ENCODE measurements at places on chromosomes 7 and 10.

DNA sequence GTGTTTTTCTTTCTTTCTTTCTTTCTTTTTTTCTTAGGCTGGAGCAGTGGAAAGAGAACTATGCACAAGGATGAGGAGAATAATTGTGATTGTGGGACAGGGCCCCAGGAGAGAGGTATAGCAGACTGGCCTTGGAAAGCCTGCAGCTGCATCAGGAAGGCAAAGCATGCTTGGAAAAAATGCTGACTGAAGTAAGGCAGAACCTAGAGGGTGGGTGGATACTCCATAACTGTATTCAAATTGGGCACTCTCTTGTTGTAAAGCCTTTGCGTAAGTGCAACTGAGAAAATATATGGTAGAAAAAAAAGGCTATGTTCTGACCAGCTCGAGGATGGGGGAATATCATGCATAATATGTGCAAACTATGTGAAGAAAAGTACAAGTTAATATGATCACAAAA is 39.5 kb downstream of the PDK4 start:
- no peak for DNase-seq

DNA sequence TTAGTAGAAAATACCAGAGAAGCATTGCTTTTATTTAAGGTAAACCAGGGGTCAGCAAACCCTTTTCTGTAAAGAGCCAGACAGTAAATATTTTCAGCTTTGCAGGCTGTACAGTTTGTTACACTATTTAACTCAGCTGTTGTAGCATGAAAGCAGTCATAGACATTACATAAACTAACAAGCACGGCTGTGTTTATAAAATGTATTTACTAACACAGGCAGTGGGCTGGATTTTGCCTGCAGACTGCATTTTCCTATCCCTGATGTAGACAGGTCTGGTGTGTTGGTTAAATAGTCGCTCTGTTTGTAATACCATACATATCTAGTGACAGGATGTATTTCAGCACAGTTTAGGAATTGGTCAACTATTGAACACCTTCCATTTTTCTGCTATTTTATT is 129.3 kb downstream of the ST7 start:
- DNase-seq, result no peak

- DNase-seq, result no peak
Observed at GRCh38 chr10:50648089-50648934, 24.6 kb upstream of the SGMS1 start.

DNA sequence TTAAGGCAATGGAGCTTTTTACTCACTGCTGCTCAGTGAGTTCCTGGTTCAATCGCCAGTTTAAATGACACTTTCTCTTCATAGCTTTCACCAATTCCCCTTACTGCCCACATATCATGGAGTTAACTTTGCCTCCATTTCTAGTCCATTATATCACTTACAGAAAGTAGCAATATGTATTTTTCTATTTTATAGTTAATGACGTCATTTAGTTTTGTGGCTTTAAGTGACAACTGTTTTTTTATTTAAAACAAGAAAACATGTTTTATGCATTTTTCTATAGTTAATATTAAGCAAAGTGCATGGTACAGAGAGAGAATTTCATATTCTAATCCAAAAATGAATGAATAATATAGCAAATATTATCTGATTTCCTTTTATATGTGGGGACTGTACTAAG is 363.3 kb downstream of the CDC14C start:
- DNase-seq, result no peak

DNA sequence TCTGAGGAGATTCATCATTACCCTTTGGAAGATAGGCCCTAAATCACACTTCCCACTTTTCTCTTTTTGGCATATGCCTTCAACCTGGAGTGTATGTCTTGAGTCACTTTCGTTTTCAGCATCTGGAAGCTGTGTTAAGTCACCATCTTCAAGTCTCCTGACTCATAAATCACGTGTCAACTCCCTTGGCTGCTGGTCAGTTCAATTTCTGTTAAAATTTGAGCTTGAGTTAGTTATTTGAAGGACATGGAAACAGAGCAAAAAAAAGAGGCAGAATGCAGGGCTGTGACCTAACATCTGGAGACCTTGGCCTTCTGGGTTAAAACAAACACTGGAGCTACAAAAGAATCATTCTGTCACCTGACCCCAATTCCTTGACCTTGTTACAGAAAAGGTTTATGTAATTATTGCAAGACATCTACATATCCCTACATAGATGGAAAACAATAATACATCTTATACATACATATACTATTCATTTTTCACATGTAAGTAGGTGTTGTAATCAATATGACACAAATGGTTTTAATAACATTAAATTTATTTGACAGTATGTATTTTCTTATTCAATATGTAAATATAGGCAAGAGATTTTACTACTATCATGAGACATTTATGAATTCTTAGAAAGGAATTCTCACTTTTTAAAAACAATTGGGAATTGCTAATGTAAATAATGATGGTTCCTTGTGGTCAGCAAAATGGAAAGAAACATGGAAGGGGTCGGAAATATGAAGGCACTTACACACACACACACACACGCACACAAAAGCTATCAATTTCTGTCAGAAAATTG is 169.7 kb upstream of the PHYHIPL start:
- no peak for DNase-seq

GRCh38 chr7:66666313-66666952 is 37.8 kb downstream of the KCTD7 start:
- no peak for DNase-seq

GRCh38 chr10:6123532-6123931 is 34.7 kb downstream of the RBM17 start:
- DNase-seq, result peak; percentile 44

GRCh38 chr10:6100370-6100769 is 11.5 kb downstream of the RBM17 start:
- DNase-seq, result no peak

GRCh38 chr7:134640842-134641715 is 5.6 kb upstream of the BPGM start:
- no peak for DNase-seq

DNA sequence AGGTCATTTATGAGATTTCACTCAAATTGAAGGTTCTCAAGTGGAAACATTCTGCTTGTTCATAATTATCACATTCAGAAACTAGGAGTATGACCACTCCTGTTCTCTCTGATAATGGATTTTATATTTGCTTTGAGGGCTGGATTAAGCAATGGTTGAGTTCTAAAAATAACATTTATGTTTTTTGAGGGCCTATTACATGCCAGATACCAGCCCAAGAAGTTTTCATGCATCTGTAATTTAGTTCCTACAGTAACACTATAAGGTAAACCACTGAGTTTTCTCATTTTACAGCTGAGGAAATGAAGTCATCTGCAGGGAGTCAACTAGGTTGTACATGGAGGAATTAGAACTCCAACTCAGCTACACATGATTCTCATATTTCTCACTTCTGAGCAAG is 25.5 kb upstream of the NKX2-3 start:
- DNase-seq, result no peak

DNA sequence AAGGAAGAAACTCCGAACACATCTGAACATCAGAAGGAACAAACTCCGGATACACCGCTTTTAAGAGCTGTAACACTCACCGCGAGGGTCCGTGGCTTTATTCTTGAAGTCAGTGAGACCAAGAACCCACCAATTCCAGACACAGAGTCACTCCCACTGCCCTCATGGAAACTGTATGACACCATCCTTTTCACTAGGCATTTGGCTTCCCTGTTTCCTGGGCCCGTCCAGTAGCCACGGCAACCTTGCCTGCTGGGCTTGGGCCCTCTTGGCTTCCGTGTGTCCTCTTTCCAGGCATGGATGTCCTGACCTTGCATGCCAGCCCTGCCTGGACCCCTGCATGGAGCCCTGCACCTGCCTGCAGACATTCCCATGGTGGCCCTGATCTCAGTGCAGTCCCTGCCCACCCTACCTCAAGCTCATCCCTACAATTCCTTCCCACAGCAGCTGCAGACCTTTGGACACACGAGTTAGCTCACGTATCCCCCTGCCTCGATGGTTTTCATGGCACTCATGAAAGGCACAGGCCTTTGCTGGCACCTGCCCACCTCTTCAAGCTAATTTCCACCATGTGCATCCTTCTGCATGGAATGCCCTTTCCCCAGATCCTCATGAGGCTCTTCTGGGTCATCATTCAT is 6.7 kb downstream of the SH2D4B start:
- no peak for DNase-seq

DNA sequence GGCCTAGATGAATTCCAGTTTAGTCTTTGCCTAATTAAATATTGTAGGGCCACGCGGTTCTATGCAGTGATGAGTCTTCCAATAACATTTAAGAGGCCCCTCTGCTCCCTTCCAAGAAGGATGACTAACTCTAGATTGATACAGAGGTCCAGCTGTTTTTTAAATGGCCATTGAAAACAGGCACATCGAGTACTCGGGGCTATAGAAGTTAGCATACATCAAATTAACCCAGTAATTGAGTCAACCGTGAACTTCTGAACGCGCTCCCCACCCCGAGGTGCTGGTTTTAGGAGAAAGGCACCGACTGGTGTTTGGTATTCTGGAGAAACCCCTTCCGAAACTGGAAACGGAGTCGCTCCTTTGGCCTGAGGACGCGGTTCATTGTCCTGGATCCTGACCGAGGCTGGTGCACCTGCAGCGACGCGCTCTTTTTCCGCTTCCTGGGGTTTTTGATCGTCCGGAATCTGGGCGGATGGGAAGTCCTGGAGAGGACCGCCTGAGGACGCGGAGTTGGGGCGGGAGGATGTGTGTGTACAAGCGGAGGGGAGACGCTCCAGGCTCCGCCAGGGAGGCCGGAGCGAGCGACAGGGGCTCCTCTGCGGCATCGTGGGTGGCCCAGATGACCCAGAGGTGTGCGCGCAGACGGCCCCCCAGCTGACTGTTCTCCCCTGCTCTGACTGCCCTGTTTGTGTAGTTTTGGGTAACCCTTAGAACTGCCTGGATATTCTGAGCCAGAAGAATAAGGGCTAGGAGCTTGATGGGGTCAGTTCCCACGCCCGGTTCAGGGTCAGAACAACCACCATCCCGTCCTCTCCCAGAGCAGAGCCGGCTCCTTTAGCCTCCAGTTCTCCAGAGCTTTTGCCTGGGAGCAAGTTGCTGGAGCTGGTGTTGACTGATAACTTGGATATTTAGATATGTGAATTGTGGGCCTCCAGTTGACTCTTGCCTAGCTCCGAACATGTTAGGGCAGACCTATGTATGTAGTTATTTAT is 711 bp downstream of the FAM221A start:
- peak; percentile 5 for DNase-seq

DNA sequence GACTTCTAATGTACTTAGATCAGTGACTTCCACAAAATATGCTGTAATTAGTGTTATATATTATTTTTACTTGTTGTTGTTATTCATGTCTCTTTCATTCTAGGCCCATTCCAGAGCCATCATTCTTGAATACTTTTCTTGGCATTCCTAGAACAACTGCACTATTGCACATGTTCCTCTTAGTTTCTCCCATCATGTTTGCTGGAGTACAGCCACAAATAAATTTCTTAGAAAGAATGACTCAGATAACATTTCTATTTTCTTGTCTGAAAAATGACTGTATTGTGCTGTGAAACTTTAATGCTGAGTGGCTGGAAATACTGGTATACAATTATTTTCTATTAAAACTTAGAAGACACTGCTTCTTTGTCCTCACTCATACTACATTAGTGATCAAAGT is 651.0 kb upstream of the STEAP1 start:
- DNase-seq, result no peak

DNA sequence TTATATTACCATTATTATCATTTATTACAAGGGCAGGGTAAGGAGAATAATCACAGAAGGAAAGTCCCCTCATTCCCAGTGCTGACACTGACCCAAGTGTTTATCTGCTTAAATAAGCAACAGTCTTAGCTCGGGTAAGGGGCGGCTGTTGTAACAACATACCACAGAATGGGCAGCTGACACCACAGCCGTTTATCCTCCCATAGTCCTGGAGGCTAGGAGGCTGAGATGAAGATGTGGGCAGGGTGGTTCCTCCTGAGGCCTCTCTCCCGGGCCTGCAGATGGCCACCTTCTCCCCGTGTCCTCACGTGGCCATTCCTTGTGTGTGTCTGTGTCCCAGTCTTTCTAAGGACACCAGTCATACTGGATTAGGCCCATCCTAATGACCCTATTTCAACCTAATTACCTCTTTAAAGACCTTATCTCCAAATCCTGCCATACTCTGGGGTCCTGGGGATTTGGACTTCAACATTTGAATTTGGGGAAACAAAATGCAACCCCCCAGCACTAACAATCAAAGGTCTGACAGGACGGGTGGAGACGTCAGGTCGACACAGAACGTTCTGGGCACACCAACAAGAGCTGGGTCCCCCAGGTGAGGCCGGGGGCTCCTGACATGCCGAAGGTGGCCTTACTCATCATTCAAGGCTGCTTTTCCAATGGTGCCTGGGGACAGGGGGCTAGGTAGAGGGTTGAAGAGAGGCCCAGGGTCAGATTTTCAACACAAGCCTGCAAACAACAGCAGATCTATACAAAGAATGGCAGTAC is 93.5 kb downstream of the TNS3 start:
- DNase-seq, result no peak

DNA sequence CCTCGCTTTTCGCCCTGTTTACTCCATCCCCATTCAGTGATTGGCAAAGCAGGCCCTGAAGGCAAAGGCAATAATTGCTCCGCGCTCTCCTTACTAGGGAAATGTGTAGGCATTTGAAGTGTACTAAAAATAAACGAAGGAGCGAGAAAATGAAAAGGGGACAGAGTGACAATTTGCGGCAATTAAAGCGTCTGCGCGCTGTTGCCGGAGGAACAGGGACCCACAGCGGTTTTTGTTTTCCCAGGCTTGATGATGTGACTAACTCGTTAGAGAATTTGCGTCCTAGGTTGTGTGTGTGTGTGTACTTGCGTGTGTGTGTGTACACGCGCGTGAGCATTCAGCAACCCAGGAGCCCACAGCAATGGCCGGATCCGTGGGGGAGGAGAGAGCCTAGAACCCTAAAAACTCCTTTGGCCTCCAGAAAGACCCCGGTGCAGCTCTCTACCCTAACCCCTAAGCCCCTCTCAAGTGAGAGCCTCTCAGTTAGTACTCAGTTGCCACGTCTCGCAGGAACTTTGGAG is 7.8 kb upstream of the DLX6 start:
- DNase-seq, result no peak

- DNase-seq, result no peak
Observed at GRCh38 chr7:90311175-90311574, 9.9 kb downstream of the FAM237B start.

GRCh38 chr7:148327379-148327778 is 263.2 kb upstream of the C7orf33 start:
- no peak for DNase-seq
